ENCODE measurements at places on chromosomes 6 and 20.

DNA sequence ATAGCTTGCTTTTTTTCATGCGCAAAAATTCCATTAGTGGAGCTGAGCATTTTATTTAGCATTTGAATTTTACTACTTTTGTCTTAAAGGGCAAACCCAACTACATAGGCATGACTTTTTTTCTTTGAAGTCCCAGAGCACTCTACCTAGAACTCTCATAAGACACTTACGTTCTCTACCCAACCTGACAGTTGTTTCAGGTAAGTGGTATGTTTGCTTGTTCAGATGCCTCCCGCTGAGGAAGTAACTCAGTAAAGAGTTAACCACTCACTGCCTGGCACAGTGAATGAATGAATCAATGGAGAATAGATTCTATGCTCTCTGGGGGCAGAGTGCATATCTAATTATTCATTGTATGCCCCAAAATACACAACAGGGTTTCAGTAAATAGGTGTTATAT, 212.3 kb upstream of the PRDM1 start:
- no peak for DNase-seq

DNA sequence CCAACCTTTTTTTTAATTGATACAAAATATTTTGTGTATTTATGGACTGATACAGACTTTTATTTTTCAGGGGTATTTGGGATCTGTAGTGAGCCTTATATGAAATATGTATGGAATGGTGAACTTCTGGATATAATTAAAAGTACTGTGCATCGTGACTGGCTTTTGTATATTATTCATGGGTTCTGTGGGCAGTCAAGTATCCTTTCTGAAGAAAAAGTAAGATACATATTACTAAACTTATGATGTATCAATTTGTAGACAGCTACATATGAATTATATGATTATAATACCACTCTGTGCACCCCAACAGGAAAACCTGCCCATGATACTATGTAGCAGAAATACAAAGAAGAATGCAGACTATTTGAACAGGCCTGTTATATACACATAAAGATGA, 47.2 kb downstream of the FIG4 start:
- no peak for DNase-seq

- no peak for DNase-seq
These were observed 62.2 kb downstream of the SLC22A23 start for GRCh38 chr6:3394671-3395070.

DNA sequence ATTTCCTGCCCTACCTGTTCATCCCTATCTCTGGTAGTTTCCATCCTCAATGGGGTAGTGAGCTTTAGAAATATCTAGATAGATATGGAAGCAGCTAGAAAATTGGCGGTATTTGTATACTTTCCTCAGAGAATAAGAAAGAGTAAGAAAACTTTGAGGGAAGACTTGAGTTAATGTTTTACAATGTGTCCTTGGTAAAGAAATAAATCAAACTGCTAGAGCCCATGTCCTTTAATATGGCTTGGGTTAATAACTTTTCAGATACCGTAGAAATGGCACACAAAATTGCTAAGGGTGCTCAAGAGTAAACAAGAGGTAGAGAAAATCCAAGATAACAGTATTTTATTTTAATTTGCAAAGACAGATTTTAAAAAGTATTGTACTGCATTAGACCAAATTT, 28.1 kb upstream of the PGK2 start:
- no peak for DNase-seq

GRCh38 chr20:19907326-19908056, 109.7 kb upstream of the NAA20 start:
- no peak for DNase-seq

GRCh38 chr20:49769048-49769581, 43.5 kb upstream of the SLC9A8 start:
- DNase-seq, result no peak

- no peak for DNase-seq
These were observed 18.6 kb upstream of the MYT1 start for GRCh38 chr20:64145458-64146300.

DNA sequence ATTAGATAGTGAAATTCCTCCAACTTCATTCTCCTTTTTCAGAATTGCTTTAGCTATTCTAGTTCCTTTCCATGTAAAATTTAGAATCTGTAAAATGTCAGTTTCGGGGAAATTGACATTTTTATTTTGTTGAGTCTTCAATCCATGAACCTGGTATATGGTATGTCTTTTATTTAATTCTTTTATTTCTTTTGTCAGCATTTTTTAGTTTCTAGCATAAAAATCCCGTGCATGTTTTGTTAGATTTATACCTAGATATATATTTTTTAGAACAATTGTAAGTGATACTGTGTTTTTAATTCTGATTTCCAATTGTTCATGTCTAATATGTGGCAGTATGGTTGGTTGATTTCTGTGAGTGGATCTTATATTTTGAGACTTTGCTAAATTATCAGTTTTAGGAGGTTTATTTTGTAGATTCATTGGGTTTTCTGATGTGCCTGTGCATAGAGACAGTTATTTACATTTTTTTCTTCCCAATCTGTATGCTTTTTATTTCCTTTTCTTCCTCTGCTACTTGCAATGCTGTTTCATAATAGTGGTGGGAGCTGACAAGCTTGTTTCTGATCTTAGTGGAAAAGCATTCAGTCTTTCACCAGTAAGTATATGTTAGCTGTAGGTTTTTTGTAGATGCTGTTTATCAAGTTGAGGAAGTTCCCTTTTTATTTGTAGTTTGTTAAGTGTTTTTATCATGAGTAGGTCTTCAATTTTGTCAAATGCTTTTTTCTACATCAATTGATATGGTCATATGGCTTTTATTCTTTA, 13.7 kb downstream of the TAB2 start:
- no peak for DNase-seq

- no peak for DNase-seq
These were observed 449.8 kb downstream of the HACE1 start for GRCh38 chr6:104409913-104410312.

- DNase-seq, result no peak
These were observed 1.7 kb downstream of the PDE7B start for GRCh38 chr6:135853227-135853626.

DNA sequence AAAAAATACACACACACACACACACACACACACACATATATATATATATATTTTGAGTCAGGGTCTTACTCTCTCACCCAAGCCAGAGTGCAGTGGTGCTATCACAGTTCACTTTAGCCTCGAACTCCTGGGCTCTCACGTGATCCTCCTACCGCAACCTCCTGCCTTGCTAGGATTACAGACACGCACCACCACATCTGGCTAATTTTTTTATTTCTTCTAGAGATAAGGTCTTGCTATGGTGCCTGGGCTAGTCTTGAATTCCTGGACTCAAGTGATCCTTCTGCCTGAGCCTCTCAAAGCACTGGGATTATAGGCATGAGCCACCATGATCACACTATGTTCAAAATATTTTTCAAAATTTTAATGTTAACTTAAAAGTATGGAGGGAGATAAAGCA, 43.5 kb downstream of the NUP153 start:
- no peak for DNase-seq

- no peak for DNase-seq
These were observed 14.5 kb downstream of the TCF15 start for GRCh38 chr20:595330-596308.
